ENCODE measurements at places on chromosomes 7 and 10.

- DNase-seq = no peak
These were observed 129.6 kb downstream of the CNOT4 start for GRCh38 chr7:135380351-135380750.

DNA sequence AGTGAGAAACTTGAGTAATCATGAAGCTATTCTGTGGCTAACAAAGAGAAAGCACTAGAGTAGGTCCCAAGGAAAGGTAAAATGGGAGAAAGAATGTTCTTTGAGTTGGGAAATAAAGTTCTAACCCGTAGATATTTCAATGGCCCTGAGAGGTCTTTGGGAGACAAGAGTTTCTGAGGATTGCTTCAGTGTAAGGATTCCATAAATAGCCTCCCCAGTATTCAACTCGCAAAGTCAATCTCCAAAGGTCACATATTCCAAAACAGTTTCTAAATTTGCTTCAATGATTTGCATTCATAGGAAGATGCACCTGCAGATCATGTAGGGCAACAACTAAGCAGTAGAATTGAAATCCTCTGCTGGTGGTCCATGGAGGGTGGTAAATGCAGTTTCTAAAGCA is 238.5 kb downstream of the TMEM178B start:
- DNase-seq = no peak

- DNase-seq = no peak
These were observed 20.4 kb upstream of the LMTK2 start for GRCh38 chr7:98086281-98086718.

- no peak for DNase-seq
These were observed 1234.0 kb downstream of the SORCS3 start for GRCh38 chr10:105875050-105875449.

- DNase-seq = no peak
These were observed 338.7 kb upstream of the LRRTM3 start for GRCh38 chr10:66586897-66587679.
